Upper lobe of right lung (tissue), 1 donor: ENCODE measurements at places on chromosomes 1 and 21. TPM values are rescaled to one million over a fixed set of nuclear protein-coding genes. Genes with fewer than 3 reads are reported as not detected.

DNA sequence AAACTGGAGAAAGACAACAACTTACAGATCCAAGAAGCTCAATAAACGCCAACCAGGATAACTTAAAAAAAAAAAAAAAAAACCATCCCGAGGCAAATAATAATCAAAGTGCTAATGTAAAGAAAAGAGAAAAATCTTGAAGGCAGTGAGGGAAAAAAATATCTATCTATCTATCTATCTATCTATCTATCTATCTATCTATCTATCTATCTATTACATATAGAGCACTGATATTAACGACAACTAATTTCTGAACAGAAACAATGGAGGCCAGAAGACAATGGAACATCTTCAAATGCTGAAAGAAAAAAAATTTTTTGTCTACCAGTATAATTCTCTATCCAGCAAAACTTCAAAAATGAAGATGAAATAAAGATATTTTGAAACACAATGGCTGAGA lies 18.0 kb downstream of the PACC1 start:
- DNase-seq, result no peak

- DNase-seq, result no peak
Measured at GRCh38 chr21:29616209-29616751, 317.6 kb downstream of the BACH1 start.

DNA sequence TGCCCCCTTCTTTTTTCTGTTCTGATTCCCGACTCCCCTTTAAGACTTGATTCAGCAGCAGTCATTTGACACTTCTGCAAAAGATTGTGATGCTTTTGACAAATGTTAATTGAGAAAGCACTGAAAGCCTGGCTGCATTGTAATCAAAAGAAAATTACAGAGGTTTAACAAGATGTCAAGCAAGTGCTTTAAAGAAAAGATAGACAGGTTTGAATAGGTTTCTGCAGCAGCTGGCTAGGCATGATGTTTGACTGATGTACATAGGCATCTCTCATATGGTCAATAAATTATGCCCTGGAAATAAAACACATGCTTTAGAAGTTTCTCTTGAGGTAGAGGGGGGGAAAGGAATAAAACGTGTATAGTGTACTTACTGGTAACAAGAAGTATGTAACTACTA lies 147.8 kb downstream of the ADGRL2 start:
- no peak for DNase-seq

GRCh38 chr1:164760569-164760968 lies 201.6 kb downstream of the PBX1 start:
- no peak for DNase-seq

DNA sequence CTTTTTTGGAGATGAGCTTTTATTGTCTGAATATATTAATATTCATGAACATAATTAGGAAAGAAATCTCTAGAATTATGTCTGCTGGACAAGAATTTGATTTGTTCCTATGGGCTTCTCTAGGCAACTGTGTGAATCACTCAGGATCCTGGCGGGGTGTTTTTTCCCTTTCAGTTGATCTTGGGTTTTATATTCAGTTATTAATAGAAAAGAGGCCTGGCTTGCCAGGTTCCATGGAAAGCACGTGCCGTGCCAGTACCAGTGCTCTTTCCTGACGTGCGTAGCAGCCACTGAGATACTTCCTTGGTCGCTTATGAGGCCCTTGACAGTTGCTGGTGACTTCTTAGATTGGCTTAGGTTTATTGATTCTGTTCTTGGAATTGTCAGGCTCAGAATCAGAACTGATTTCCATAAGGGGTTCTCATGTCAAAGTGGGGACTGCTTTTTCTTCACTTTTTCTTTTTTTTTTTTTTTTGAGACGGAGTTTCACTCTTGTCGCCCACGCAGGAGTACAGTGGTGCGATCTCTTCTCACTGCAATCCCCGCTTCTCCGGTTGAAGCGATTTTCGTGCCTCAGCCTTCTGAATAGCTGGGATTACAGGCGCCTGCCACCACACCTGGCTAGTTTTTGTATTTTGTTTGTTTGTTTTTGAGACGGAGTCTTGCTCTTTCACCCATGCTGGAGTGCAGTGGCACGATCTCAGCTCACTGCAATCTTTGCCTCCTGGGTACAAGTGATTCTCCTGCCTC lies 48.7 kb upstream of the KIF1B start:
- no peak for DNase-seq

- no peak for DNase-seq
Measured at GRCh38 chr1:35935442-35936388, 4.8 kb downstream of the AGO3 start.

- no peak for DNase-seq
Measured at GRCh38 chr1:209202830-209203532, 380.5 kb upstream of the CAMK1G start.

- no peak for DNase-seq
Measured at GRCh38 chr1:33641104-33641830, 168.8 kb downstream of the ZSCAN20 start.

CELA3A gene
- total RNA-seq, result not detected

KLHL12 gene
- total RNA-seq, result 24.4 TPM

PLEKHN1 gene
- 2.1 TPM for total RNA-seq

TMEM125 gene
- total RNA-seq, result 188 TPM

SLC6A17 gene
- 0.06 TPM for total RNA-seq
